ENCODE measurements at places on chromosomes 2 and 18.

DNA sequence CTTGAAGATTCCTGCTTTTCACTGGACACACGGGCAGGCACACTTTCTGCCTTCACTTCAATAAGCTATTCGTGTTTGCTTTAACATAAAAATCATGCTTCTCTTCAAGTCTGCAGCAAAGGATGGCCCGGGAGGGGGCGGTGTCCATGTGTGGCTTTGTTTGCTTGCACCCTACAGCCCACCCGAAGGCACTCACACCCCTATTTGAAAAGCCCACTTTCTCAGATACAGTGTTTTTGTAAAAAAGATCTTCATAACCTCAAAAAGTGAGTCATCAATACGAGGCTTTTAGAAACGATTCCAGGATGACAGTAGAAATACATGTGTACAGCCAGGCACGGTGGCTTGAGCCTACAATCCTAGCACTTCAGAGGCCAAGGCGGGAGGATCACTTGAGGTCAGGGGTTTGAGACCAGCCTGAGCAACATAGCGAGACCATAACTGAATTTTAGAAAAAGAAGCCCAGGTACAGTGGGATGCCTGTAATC, 36.5 kb upstream of the HPCAL1 start:
- DNase-seq, result no peak

GRCh38 chr2:216130346-216130971, 21.3 kb downstream of the XRCC5 start:
- no peak for DNase-seq

GRCh38 chr2:197258580-197258979, 52.0 kb downstream of the ANKRD44 start:
- no peak for DNase-seq

DNA sequence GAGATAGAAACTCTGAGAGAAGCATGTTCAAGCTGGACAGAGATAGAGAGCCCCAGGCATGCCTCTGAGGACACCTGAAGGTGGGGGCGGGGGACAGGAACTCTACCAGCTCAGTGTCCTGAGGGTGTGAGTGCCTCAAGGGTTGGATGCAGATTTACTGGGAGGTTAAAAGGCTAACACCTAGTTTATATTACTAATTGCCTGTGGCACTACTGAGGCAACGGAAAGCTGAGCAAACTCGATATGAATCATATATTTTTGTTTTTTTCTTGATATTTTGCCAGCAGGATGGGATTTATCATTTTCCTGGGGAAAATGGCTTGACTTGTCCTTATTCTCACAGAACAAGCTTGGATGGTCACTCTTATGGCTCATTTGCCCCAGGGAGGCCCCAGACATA, 319.5 kb downstream of the ALK start:
- no peak for DNase-seq

GRCh38 chr2:220281771-220282170, 654.3 kb downstream of the SLC4A3 start:
- DNase-seq, result no peak

DNA sequence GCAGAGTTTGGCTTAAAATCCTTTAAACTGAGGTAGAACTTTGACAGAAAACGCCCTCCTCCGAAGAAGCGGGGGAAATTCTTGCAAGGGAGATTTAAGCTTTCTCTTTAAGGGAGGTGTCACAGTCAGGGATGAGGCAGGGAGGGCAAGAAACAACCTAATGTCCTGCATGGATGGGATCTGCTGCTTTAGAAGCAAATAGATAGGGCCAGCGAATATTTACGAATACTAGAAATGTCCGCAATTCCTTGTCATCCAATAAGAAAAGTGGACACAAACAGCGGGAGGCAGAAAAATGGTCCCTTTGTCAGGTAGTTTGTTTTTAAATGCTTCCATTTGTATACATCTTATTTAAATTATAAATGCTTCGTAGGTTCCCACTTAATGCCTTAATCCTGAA, 12.0 kb downstream of the MEIS1 start:
- no peak for DNase-seq

GRCh38 chr2:96637385-96638143, 548 bp downstream of the KANSL3 start:
- peak; percentile 66 for DNase-seq

- no peak for DNase-seq
Observed at GRCh38 chr18:76425146-76426131, 69.6 kb downstream of the ZNF516 start.

GRCh38 chr2:236572482-236572881, 2.9 kb downstream of the ACKR3 start:
- no peak for DNase-seq

DNA sequence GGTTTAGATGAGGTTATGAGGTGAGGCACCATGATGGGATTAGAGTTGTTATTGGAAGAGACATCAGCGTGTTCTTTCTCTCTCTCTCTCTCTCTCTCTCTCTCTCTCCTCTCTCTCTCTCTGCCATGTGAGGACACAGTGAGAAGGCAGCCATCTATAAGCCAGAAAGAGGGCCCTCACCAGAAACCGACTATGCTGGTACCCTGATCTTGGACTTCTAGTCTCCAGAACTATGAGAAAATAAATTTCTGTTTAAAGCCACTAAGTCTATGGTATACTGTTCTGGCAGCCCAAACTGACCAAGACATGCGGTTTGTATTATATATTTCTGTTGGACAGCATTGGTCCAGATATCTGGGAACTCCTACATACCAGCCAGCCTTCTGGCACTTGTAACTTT, 3.5 kb upstream of the LIPG start:
- no peak for DNase-seq

GRCh38 chr2:38601463-38602135, 1.1 kb downstream of the HNRNPLL start:
- no peak for DNase-seq

GRCh38 chr2:225355788-225356187, 43.7 kb upstream of the NYAP2 start:
- DNase-seq, result no peak

- no peak for DNase-seq
Observed at GRCh38 chr2:109726379-109727270, 67.5 kb upstream of the RGPD5 start.

GRCh38 chr18:23412351-23412964, 40.6 kb upstream of the RIOK3 start:
- no peak for DNase-seq

DNA sequence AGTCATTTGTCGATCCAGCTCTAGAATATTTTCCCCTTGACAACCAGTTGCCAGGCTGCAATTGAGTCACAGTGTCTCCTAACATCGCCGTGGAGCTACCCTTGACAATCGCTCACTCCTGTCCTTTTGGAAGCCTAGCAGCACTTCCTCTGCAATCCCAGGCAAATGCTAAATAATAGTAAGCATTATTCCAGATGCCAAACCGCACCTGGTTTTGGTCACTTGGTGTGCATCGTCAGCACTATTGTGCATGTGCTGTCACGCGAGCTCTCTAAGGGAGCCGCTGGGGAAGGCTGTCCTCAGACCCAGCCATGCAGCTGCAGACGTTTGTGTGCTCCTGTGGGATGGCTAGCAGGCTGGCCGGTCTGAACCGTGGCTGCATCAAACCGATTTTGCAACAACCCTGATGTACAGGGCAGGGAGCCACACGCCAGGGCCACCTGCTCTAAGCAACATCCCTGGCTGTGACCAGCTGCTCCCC, 549.5 kb upstream of the ID2 start:
- DNase-seq, result no peak

GRCh38 chr2:199818754-199819153, 32.2 kb downstream of the FTCDNL1 start:
- DNase-seq, result no peak

DNA sequence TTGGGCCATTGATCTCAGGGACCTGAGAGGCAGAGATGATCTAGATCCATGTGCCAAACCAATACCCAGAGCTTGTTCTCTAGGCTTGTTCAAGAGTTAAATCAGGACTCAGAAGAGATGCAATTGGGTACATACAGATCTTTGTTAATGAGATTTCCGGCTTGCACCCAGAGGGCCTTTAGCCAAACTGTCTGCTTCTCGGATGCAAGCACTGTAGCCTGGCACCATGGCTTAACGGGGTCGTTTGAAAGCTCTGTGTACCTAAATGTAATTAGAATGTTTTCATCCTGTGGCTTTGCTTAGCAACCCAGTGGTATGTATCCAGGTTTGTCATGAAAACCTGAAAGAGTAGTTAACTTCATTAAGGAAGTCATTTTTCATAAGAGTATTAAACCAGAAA, 94.2 kb downstream of the TPGS2 start:
- no peak for DNase-seq

DNA sequence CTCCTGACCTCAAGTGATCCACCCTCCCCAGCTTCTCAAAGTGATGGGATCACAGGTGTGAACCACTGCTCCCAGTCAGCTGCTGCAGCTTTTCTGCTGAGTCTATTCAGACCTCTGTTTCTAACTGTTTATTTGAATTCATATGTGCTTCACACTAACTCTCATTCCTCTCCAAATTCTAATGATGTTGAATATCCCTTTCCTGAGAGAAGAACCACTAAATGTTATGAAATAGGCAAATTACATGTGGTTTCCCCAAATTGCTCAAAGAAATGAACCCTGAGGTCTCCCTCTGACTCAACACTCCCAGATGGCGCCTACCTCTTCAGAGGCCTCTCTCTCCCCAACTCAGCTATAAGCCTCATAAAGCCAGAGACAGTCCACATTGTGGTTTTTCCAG, 98.6 kb downstream of the IRS1 start:
- no peak for DNase-seq

GRCh38 chr2:227312579-227312978, 12.5 kb upstream of the MFF start:
- DNase-seq, result no peak

DNA sequence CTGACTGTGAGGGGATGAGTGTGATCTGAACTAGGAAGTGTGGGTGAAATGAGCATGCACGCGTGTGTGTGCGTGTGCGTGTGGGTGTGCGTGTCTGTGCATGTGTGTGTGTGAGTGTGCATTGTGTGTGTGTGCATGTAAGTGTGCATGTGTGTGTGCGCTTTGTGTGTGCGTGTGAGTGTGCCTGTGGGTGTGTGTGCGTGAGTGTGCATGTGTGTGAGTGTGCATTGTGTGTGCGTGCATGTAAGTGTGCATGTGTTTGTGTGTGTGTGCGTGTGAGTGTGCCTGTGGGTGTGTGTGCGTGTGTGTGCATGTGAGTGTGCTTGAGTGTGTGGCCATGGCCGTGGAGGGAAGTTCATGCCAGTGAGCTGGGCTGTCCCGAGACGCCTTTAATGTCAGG, 76.3 kb downstream of the RTP5 start:
- DNase-seq, result no peak

GRCh38 chr18:3405713-3406112, 44.3 kb upstream of the TGIF1 start:
- no peak for DNase-seq

GRCh38 chr18:21669736-21670285, 34.8 kb downstream of the ABHD3 start:
- no peak for DNase-seq

GRCh38 chr2:24082787-24083566, 1.7 kb downstream of the TP53I3 start:
- no peak for DNase-seq

DNA sequence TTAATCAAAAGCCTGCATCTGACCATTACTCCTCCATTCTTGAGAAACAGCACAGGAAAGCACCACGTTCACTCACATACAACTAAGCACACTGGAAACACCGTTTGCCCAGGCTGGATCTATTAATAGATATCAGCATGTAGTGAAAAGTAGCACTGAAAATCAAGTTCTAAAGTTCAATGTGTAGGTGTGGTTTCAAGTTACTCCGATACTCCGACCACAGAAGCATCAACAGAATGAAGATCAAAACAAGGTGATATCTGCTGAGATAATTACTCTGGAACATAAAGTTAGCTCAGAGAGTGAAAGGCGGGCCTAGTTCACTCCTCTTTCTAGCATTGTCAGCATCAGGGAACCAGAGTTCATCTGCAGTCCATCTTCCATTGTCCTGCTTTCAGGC, 1367.4 kb upstream of the ACVR2A start:
- no peak for DNase-seq

DNA sequence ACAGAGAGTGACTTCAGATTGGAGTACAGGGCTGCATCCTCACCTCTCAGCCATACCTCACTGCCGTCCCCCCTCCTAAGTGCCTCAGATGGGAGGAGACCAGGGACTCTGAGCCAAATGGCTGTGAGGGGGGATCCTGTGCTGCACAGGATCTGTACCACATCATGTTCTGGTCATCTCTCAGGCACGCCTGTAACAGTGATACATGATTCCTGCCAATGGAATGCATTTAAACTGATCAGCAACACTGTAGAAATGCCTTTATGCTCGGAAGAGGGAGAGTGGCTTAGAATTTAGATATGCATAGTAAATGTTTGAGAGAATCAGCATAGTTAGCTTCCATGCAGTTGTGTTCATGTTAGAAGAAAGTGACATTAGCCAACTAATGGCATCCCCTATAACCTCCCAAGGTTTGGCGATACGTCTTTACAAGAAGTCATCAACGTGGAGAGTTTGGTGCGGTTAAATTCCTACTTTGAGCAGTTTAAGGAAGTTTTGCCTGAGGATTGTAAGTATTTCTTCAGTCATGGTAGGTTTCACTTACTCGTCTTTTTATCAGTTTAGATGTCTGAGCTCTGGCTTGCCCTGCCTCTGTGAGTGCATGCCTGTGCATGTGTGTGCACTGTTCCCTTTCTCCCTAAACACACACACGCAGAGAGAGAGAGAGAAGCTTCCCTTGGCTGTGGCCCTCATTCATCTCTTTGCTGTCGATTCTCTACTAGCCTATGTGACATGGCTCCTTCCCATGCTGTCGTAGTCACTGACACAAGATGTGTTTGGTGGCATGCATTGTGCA, 40.0 kb downstream of the COA5 start:
- DNase-seq, result no peak

DNA sequence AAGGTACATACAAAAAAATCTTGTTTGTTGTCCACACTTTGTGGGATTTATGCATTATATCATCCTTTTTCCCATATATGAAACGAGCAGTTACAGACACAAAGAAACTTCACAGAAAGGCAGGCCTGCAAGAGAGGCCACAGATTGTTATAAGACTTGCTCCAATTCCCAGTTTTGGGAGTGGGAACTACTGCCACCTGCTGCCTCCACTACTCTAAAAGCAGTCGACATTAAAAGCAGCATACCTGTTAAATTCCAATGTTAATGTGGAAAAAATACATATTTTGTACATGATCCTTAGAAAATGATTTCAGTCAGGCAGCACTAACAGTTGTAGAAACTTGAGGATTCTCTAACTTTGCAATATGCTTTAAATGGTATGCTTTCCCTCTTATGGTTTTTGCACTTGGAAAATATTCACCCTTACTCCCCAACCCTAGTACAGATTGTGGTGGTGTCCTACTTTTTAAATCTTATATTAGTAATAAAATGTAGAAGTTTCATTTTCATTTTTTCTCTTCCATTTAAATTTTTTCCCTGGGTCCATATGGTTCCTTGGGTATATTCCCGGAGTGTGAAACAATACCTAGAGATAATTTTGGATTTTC, 37.9 kb downstream of the SLC38A11 start:
- no peak for DNase-seq

DNA sequence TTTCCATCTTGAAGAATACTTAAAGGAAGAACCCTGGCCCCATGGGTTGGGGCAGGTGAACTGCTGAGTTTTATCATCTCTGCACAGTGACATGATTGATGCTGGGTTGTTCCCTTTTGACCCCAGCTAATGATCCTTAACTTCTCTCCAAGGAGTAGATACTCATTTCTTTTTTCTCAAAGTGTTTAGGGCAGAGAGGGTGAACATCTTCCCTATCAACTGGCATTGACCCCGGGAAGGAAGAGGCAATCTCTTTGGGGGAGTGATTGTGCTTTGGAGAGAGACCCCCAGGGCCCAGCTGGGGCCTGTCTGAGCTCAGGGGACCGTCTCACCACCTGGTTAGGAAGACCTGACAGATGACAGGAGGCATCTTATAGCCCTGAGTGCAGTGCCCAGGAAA, 190.6 kb downstream of the FHOD3 start:
- DNase-seq, result no peak

- DNase-seq, result no peak
Observed at GRCh38 chr2:18178736-18179349, 300.4 kb downstream of the KCNS3 start.
